ENCODE measurements at places on chromosomes 7 and 10.
A peak's percentile ranks its signal among the peaks of the same experiment; 100 is the strongest.

DNA sequence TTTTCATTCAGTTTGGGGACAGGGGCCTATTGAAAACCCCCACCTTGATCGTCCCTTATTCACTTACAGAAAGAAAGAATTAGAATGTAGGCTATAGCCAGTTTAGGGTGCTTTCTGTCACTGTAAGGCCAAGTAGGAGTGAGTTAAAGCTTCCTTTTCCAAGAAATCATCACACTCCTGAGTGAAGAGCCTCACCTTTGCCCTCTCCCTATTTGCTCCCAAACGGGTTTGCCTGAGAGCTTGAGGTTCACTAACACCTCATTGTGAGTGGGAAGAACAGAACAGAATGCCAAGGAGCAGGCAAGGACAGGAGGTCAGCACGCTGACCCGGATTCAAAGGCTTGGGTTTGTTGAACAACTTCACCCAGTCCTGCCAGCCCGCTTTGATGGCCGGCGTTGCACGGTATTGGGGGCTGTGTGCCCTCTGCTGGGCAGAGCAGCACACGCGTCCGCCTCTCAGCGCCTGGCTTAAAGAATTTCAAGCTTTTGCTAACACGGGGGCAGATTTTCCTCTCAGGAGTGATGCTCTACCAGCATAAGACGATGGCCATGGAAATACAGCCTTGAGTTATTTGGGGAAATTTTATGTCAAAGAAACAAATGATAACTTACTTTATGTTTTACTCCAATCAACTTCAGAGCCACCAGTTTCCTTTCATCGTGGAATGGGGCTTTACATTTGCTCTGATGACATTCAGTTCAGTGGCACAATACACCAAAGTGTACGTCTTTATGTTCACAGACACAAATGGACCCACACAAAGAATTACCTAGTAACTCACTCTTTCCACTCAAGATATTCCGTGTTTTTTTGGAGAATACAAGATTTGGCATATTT, 470.0 kb downstream of the SUGCT start:
- no peak for DNase-seq

DNA sequence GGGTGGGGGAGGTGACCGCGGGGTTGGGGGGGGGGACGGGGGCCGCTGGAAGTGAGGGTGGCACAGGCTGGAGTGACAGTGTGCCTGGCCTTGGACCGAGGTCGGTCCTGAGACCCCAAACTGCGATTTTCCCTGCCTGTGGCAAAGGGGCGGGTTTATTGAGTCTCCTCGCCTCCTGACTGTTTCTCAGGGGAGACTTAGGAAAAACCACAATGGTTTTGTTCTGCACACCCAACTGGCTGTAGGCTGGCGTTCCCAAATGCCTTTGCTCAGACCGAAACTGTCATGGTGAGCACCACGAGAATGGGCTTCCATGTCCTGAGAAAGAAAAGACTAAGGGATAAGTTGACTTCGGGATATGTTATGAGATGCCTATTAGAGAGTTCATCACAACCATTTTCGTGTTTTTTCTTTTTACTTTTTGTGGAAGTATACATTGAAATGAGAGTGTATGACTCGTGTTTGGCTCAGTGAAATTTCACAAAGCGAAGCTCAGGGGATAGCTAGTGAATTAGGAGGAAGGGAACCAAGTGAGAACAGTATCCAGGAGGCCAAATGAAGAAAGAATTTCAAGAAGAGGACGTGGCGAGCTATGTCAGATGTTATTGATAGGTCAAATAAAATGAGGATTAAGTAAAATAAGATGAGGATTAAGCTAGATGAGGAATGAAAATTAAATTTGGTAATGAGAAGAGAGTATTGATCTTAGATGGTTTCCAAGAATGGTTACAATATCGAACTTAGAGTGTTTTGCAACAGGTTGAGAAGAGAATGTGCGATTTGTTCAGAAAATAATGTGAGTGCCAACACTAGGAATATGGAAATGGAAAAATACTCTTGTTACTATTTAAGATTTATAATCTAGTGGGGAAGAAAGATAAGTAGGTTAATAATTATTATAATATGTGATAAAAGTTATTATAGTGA, 918 bp downstream of the NET1 start:
- DNase-seq, result no peak

DNA sequence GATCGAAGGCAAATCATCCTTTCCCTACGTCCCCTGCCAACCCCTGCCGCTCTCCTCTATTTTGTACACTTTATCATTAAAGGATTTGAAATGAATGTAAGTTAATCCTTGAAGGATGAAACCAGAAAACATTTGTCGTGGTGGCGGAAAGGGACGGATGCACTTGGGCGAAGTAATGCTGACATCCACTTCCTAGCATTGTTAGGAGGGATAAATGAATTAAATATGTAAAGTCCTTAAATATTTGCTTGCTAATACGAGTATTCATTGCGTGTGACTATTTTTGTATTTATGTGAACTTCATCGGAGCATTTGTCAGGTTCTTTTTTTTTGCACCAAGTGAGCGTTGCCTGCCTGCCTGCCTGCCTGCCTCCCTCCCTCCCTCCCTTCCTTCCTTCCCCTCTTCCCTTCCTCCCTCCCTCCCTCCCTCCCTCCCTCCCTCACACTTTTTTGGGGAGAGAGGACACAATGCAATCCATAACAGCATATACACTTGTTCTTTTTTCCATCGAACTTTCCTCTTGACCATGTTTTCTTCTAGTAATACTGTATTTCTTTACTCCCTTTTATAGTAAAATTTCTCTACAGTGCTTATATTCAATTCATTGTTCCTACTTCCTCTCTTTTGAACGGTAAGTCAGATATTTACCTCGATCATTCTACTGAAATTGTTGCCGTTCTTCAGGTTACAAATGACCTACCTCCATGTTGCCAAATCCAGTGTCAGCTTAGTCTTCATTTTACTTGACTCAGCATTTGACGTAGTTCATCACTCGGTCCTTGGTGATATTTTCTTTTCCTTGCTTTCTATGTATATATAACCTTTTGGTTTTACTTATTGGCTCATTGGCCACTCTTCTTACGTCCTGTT, 831 bp downstream of the CCDC7 start:
- peak; percentile 17 for DNase-seq

DNA sequence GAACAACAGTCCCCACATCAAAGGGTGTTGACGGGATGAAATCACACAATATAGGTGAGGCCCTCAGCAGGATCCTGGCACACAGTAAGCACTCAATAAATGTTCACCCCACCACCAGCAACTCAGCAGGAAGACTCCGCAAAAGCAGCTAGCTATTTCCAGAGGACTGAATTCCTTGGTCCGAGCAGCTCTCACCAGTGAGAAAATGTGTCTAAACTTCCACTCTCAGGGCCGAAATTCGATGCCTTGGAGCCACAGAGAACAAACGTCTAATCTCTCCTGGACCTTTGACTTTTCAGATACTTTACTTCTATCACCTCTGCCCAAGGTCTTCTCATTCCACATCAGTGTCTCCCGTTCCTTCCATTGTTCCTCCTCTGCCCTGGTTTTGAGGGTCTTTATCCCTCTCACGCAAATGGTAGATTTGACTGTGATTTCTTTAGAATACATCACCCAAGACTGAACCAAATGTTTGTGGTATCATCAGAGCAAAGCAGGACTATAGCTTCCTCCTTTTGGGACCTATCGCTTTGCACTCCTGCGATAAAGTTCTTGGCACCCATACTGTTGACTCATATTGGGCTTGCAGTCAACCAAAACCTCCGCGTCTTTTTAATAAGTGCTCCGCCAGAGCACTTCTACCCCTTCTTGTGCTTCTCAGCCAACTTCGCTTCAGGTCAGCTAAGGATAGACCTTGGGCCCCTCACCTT, 903 bp upstream of the NT5C2 start:
- DNase-seq, result no peak

DNA sequence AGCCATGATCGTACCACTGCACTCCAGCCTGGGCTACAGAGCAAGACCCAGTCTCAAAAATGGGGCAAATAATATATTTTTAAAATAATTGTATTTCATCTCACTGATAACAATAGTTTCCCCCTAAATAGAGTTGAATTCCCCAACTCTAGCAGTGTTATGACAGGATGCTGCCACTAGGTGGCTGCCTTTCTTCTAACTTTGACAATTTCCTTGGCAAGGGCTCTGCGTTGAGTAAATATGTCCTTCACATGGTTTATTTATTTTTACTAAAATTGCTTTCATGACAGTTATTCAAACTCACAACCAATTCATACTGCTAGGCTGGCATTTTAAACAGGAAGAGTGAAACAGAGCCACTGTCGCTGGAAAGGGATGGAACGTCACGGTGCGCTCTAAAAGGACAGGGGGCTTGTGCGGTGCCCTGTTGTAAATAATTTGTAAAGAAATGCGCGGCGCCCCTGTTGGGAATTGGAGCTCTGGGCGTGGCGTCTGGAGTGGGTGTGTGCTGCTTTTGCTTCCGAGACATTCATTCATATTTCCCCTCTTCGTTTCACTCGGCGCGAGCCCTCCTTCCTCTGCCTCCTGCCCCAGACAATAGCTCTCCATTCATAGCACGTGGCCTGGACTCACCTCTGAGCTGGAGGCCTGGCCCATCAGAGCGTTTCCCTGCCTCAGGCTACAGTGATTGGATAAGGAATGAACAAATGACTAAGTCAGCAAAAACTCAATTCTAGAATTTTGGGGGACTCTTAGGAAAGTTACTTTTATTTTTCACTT, 20.5 kb upstream of the PITRM1 start:
- peak; percentile 36 for DNase-seq

- DNase-seq, result no peak
Observed at GRCh38 chr10:3755440-3756359, 29.3 kb downstream of the KLF6 start.

GRCh38 chr10:1152386-1153250, 96.4 kb downstream of the WDR37 start:
- DNase-seq, result no peak

DNA sequence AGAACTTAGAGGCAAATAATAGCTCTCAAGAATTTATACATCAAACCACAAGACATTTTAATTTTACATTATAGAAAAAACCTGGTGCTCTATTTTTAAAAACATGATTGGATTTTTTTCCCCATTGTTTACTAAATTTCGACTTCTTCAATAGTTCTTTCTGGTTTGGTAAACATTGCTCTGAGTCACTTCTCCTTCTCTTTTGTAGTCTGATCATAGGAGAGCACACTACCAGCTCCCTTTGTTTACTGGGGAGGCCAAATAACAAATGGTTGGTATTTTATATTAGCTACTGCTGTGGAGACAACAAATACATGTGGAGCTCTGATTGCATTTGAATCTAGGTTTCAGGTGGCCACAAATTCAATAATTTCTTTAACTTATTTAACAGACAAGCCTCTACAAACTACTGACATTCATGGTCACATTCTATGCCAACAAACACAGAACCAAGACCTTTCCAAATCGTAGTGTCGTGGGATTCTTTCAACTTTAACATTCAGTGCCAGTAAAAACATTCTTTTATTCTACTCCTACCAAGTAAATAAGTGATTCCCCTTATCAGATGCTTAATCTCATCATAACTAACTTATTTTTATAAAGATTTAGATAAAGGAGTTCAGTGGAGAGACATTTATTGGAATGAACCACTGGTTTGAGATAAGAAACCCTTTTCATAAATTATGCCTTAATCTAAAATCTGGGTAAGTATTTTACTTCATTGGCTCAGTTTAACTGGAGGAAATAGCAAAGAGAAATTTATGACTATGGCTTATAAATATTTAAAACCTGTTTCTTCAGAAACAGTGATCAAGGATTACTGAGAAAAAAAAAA, 17.7 kb upstream of the FXYD4 start:
- DNase-seq, result no peak

DNA sequence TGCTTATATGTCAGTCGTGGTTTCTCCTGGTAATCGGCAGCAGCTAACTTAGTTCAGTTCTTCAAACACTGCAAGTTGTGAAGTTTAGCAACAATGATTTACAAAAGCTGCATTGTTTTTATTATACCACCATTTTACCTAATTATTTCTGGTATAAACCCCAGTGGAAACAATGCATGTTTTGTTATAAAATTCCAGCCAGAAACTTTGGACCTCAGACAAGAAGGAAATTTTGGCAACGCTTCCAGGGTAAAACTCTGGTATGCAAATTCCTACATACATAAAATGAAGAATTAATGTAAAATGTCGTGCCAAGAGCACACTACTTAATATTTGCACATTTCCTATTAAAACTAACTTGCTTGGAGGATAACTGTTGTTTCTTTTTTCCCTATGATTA, 277.4 kb upstream of the LYZL1 start:
- no peak for DNase-seq

DNA sequence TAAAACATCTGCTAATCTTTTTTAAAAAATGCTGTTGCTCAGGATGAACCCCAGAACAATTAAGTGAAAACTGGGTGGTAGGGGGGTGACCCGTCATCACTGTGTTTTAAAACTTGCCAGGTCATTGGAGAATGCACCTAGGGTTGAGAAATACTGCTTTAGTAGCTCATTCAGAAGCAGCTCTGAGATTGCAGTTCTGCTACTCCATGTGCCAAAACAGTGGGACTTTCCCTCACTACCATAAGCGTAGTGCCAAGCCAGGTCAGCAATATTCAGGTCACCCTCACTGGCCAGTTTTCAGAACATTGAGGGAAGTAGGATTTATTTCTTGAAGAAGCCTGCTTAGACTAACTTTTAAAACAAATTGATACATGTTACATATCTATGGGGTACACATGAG, 5.2 kb downstream of the STEAP2 start:
- no peak for DNase-seq

- no peak for DNase-seq
Observed at GRCh38 chr10:47332946-47333345, 10.7 kb downstream of the GDF2 start.

- no peak for DNase-seq
Observed at GRCh38 chr7:35258125-35258867, 4.4 kb upstream of the TBX20 start.

- DNase-seq, result no peak
Observed at GRCh38 chr10:133032231-133032630, 55.5 kb upstream of the ADGRA1 start.

- no peak for DNase-seq
Observed at GRCh38 chr7:84524714-84525694, 330.4 kb upstream of the SEMA3A start.

DNA sequence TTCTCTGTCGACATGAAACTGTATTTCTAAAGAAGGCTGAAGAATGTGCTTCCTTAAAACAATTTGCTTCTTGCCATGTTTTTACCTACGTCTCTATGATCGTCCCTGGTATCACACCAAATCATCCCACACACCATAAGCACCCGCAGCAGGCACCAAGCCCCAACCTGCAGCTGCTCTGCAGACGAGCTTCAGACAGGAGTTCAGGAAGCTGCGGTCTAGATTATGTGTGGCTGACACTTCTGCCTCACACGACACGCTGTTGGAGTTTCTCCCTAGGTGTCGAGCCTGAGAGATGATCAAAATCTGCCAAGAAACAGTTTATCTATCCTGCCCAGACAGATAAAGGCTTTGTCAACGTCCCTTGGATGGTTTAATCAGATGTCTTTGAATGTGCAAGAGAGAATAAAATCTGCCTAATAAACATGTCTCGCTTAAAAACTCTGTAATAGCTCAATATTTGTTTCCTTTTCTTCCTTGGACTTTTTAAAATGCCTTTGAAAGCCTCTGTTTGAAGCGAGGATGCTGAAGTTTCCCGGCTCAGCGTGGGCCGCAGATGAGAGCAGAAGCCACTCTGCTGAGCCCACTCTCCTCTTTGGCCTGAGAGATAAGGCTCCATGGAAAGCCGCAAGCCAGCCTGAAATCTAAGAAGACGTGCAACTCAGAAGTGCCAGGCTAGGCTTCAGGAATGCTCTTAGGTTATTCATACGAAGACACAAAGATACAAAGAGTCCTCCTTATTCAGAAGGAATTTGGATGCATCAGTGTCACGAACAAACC, 158.3 kb upstream of the PFKP start:
- no peak for DNase-seq

Data from NCI-H2081 treated with DMSO at 0.1 percent for 48 hours (cell line).